ENCODE measurements at places on chromosomes 2 and 18. TPM values are rescaled to one million over a fixed set of nuclear protein-coding genes. Genes with fewer than 3 reads are reported as not detected.
A peak's percentile ranks its signal among the peaks of the same experiment; 100 is the strongest.

DNA sequence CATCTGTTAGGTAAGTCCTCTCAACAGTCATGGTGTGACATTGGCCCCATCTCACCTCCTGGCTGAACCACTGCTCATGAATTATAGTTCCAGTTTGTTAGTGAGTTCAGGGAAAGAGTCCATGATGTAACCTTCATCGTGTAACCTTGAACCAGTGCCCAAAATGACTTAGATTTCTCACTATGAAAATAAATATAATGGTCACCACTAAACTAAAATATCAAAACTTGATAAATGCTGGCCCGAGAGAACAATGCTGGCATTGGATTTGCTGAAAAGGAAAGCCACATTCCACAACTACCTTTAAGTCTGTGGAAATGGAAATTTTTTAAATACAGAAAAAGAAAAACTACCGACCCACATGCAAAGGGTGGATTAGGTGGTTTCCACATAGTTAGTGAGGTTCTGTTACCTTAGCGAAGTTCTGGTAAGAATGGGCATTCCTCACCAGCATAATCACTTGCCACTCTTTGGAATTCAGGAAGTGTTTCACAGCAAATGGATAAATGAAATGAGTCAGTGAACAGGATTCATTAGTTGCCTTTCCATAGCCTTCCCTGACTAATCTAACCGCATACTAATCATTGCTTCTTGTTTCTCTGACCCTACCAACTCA lies 133.9 kb upstream of the CTAGE1 start:
- no peak for DNase-seq

The SIX3 gene
- not detected for polyA plus RNA-seq

DNA sequence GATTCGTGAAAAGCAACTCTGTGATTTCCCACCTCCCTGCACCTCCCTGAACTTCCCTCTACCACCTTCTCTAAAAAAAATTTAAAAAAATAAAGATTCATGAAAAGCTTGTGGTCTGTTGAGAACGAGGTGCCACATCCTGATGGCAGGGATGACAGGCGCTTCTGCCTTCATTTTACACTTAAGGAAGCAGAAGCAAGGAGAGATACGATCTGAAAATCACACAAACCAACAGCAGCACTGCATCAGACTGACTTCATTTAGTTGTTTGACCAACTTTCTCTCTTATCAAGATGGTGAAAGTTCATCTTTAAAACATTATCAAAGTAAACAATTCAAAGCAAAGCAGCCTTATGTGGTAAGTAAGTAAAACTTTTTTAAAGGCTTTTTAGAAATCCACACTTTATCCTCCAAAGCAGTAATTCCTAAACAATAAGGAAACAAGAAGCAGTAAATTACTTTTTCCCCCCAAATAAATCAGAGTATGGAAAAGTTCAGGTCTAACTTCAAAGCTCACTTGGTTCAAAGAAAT lies 15.5 kb downstream of the WDFY1 start:
- no peak for DNase-seq

GRCh38 chr2:45024600-45025291 lies 15.5 kb upstream of the SIX2 start:
- DNase-seq: no peak

DNA sequence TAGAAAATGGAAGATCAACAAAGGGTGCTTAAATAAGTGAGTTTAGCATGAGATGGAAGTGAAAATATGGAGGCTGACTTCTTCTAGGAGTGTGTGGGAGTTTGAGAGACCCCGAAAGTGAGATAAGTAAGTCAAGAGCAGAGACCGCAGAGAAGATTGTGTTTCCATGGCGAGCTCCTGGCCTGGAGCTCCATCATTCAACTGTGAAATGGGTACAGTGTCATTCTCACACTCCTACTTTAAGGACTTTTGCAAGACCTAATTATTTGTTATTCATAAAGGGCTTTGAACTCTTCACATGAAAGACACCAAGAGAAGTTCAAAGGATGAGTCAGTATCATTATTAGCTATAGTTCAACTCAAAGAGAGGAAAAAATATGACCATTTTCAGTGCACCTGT lies 134.2 kb upstream of the PIK3C3 start:
- DNase-seq: no peak

GRCh38 chr2:53969968-53970723 lies 647 bp downstream of the PSME4 start:
- peak; percentile 54 for DNase-seq

- DNase-seq: no peak
These were observed 443.7 kb downstream of the DSEL start for GRCh38 chr18:67072791-67073190.

GRCh38 chr2:185608799-185609198 lies 129.8 kb upstream of the FSIP2 start:
- peak; percentile 7 for DNase-seq

DNA sequence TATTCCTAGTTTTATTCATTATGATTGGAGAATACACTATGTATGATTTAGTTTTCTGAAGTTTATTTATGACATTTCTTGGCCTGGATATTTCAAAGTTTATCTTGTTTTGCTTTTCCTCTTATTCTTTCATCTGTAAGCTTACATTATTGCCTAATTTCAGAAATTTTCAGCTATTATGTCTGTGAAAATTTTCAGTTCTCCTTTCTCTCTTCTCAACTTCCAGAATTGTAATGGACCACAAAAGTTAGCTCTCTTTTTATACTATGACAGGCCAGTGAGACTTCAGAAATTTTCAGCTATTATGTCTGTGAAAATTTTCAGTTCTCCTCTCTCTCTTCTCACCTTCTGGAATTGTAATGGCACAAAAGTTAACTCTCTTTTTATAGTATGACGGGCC lies 97.2 kb upstream of the SCN7A start:
- DNase-seq: no peak

DNA sequence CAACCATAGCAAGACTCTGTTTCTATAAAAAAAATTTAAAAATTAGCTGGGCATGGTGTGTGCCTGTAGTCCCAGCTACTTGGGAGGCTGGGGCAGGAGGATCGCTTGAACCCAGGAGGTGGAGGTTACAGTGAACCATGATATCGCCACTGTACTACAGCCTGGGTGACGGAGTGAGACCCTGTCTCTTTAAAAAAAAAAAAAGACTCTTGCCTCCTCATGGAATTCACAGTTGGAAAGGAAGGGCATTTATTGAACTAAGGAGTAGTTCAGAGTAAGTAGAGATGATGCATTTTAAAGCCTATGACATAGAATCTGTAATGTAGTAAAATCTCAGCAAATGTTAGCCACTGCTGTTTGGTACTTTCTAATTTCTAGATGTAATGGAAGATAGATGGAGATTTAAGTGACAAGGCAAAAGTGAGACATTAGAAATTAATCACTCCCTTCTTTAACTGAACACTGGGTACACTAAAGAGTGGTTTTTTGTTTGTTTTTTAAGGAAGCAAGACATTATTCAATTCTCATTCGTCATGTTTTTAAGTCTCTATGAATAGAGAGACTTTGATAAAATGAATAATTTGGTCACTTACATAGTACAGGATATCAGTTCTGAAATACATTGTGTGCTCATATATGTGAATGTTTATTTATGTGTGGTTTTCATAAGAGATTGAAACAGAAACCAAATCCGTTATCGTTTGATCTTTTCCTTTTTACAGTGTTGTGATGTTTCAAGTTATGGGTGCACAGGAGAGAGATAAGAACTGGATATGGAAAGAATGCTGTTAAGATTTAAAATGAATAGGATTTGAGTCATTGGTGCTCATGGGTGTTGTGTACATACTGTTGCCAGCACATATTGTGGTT lies 186.1 kb upstream of the STON1 start:
- DNase-seq: no peak
